ENCODE measurements at places on chromosomes 5 and 9.

DNA sequence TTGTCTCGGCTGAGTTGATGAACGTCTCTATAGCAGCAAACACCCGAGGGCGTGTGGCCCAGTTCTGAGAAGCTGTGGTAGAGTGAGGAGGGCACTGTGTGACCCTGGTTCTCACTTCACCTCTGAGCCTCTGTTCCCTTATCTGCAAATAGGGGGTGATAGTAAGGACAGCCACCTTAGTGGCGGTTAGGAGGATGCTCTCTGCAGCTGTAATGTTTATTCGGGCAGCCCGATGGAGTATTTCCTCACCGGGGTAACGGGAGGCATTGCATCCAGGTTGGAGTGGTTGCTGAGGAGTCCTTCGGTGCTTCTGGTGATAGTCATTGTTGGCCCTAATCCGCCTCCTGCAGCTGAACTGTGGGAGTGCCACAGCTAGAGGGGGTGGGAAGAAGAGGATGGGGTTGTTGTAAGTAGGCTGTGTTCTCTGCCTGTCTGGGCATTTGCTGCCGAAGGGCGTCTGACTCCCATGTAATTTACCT is 13.9 kb downstream of the PRRC2B start:
- no peak for DNase-seq

DNA sequence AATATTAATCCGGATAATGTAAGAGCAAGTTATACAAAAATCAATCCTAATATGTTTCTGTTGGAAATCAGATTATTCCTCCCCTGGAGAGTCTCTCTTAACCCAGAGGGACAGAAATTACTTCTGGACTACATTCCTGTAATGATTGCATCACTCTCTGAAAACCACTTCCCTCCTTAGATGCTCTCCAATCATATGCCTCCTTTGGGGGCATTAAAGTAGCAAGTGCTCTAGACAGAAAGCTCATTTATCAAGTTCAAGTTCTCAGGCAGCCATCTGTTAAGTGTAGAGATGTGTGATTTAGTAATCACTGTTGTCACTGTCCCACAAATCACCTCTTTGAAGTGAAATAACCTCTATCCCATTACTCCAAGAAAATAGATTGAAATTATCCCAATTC is 247.1 kb downstream of the SLCO4C1 start:
- DNase-seq = no peak

DNA sequence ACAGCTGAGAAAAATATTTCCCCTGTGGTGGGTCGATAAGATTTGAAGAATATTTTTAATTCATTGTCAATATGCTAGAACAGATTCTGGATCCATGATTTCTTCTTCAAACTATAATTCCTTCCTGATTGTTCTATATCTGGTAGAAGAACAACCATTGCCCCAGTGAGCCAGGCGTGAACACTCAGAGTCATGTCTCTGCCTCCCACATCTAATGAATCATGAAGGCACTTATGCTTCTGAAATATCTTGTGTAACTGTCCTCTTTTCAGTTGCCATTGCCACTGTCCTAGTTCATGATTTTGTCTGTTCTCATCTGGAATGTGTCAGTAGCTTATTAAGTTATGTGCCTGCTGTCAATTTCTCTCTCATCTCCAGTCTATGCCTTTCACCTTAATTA is 40.0 kb downstream of the GABRG2 start:
- peak; percentile 33 for DNase-seq

DNA sequence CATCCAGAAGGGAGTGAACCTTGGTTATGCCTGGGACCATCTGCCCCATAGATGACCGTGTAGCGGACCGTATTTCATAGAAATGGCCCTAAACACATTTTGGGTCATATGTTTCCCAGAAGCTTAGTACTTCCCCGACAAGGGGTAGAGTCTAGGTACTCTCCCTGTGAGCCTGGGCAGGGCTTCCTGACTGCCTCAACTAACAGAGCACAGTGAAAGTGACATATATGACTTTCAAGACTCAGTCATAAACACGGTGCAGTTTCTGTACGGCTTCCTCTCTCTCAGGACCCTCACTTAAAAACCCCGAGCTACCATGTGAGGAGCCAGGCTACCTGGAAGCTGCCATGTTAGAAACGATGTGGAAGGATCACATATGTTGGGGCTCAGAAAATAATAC is 20.9 kb downstream of the C9orf57 start:
- no peak for DNase-seq

GRCh38 chr9:99366621-99367020 is 144.5 kb downstream of the SEC61B start:
- no peak for DNase-seq

DNA sequence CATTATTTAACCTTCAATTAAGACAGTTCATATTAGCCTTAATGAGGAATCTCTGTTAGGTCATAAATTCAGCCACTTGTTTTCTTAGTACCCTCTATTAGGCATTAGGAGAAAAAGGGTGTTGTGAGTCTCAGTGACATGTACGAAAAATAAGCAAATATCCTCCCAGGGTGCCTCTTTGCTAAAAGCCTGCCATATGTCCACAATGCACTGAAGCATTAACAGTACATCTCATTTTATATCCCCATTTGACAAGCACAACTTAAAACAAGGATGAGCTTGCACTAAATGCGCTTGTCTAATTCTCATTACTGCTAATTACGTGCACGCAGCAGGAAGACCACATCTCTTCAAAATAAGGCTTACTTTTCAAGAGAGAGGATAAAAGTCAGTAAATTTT is 48.4 kb upstream of the SRFBP1 start:
- DNase-seq = no peak

GRCh38 chr9:125038166-125038565 is 97.3 kb upstream of the GOLGA1 start:
- DNase-seq = no peak

GRCh38 chr5:117943541-117943940 is 1044.8 kb downstream of the DTWD2 start:
- DNase-seq = no peak

- DNase-seq = no peak
These were observed 196.5 kb downstream of the TLE1 start for GRCh38 chr9:81492710-81493447.

GRCh38 chr5:170147051-170147752 is 41.5 kb downstream of the FOXI1 start:
- no peak for DNase-seq

- DNase-seq = no peak
These were observed 82.4 kb downstream of the SNCAIP start for GRCh38 chr5:122394284-122394930.

GRCh38 chr9:124280176-124280691 is 22.5 kb downstream of the NEK6 start:
- no peak for DNase-seq

- no peak for DNase-seq
These were observed 8.3 kb upstream of the ARHGEF28 start for GRCh38 chr5:73617510-73618279.

DNA sequence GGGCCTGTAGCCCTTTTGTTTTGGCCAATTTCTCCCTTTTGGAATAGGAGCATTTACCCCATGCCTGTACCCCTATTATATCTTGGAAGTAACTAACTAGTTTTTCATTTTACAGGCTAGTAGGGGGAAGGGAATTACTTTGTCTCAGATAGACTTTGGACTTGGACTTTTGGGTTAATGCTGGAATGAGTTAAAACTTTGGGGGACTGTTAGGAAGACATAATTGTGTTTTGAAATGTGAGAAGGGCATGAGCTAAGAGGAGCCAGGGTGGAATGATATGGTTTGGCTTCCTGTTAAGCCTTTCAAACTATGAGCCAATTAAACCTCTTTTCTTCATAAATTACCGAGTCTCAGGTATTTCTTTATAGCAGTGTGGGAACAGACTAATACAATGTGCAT is 168.1 kb downstream of the FGF1 start:
- DNase-seq = no peak

DNA sequence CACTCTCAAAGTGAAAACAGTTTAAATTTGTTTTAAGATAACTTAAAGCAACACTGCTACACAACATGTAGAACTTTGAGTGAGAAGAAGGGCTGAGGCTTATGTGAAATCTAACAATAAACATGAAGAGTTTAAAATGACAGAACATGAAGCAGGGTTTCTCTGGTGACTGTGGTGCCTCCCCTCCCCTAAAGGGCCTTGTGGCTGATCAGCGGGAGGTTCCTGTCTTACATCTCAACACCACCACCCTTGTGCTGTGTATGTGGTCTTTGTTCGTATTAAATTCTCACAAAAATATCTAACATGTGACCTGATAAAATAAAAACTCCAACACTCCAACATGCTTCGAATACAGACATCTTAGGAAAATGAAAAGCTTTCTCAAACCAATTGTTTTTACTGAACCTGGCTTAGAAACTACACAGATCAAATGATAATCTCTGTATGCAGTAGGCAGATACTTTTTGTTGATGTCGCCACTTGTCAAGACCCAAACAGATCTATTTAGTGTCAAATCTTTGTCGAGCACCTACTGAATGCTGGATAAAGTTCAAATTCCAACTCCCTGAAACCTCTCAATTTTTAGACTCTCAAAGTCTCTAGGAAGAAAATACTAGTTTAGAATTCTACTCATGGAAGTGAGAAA is 9.9 kb upstream of the IQGAP2 start:
- DNase-seq = no peak

DNA sequence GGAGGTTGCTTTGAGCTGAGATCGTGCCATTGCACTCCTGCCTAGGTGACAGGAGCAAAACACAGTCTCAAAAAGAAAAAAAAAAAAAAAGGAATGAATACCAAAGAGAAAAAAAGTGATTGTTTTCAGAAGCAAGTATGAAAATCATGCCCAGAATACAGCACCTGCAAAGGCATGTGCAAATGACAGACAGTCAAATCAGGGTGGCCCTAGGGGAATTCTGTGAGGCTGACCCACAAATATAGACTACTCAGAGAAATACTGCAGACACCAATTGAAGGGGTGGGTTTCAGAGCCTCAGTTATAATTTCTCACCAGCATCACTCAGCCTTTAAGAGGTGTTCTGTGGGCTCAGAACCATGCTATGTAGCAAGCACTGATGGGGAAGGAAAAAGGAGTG is 28.6 kb downstream of the DCAF12 start:
- DNase-seq = no peak

Measured in caudate nucleus (tissue), 63 donors.